Thoracic aorta (tissue), 2 donors: ENCODE measurements at places on chromosomes 6 and 20. TPM values are rescaled to one million over a fixed set of nuclear protein-coding genes. Genes with fewer than 3 reads are reported as not detected.

Gene PRDM13
- total RNA-seq: not detected

Gene SLC52A3
- 0.54 TPM for total RNA-seq

Gene UNC93A
- not detected for total RNA-seq

Gene GHRH
- total RNA-seq: not detected

- no peak overlapping the region for H3K4me3 ChIP-seq
- no peaks in the 10 kb centered on the region for H3K36me3 ChIP-seq
- H3K27me3 ChIP-seq: no peaks in the 10 kb centered on the region
- H3K27ac ChIP-seq: no peak overlapping the region
- DNase-seq: no peak
- no peaks in the 10 kb centered on the region for H3K4me1 ChIP-seq
Measured at GRCh38 chr20:62739067-62739466, 30.4 kb downstream of the NTSR1 start.
